Daoy (cell line): ENCODE measurements at places on chromosomes 5 and 9. TPM values are rescaled to one million over a fixed set of nuclear protein-coding genes. Genes with fewer than 3 reads are reported as not detected.
A peak's percentile ranks its signal among the peaks of the same experiment; 100 is the strongest.

DNA sequence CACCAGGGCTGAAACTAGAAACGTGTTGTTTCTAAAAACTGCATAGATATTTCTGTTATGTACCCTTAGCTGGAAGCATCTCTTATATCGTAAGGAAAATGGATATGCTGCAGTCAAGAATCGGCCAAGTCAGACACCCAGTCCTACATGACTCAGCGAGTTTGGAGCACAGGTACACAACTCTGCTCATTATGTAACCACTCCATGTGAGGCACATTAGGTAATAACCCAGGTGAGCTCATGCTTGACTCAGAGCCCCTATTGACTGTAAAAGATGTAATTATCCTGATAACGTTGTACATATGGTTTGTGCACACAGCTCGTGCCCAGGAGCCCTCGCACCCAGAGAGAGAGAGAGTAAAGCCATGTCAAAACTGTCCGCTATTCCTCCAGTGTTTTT lies 593.7 kb upstream of the ACO1 start:
- DNase-seq, result no peak

GRCh38 chr5:84301535-84301934 lies 83.1 kb downstream of the EDIL3 start:
- DNase-seq, result peak; percentile 22

Gene IL11RA
- total RNA-seq, result 6.1 and 9.0 TPM in 2 replicates

- no peak for DNase-seq
Observed at GRCh38 chr9:88892724-88893123, 98.5 kb upstream of the S1PR3 start.

GRCh38 chr9:111107141-111107540 lies 68.9 kb upstream of the LPAR1 start:
- no peak for DNase-seq

DNA sequence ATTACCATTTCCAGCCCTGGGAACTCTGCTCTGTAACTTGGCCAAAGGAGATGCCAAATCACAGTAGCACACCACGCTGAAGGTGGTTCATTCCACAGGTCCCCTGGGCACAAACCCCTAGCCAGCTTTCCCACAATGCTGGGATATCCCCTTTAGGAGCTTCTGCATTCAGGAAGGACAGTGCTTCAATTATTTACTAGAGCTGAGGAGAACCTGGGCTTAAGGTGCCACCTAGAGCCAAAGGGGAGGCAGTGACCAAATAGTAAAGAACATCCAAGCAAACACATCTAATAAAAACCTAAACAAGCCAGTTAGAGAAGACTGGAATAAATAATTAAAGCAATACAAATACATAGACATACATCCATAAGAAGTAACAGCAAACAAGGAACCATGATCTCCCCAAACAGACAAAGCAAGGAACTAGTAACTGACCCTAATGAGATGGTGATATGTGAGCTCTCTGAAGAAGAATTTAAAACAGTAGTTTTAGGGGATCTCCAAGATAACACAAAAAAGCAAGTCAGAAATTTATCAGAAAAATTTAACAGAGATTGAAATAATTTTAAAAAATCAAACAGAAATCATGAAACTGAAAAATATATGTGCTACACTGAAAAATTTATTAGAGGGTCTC lies 14.6 kb downstream of the KIF4B start:
- DNase-seq, result no peak

GRCh38 chr9:129938291-129938979 lies 103.2 kb downstream of the USP20 start:
- no peak for DNase-seq

- DNase-seq, result no peak
Observed at GRCh38 chr9:18526685-18527084, 52.7 kb downstream of the ADAMTSL1 start.

DNA sequence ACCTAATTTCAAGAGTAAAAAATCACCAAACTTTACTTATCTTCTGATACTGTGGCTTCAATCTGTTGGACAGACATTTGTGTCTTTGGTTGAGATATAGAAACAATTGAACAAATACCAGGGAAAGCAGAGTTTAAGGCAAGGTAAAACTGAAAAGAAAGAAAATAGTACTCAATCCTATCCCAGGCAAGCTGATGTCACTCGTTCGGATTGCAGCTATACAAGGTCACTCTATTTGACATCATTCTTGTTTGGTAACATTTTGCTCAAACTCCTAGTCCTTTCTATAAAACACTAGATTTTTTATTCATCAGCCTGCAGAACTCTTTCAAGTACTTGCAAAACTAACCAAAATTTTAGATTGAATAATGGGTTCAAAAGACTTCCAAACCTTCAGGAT lies 91.9 kb upstream of the ANKRD55 start:
- DNase-seq, result no peak

- DNase-seq, result no peak
Observed at GRCh38 chr9:121638399-121638798, 13.0 kb upstream of the DAB2IP start.

- DNase-seq, result peak; percentile 79
Observed at GRCh38 chr9:107739601-107740082, 250.1 kb upstream of the KLF4 start.

GRCh38 chr5:135032999-135033861 lies 798 bp downstream of the PITX1 start:
- peak; percentile 65 for DNase-seq

Gene NME5
- total RNA-seq, result 0.29 TPM in 1 of 2 replicates, not detected in the other

Gene FST
- total RNA-seq, result 0.91 and 1.7 TPM in 2 replicates

- DNase-seq, result no peak
Observed at GRCh38 chr9:21806644-21807043, 4.2 kb downstream of the MTAP start.

Gene C9orf50
- total RNA-seq, result not detected in 2 replicates

GRCh38 chr9:92590377-92590776 lies 54.6 kb upstream of the ECM2 start:
- no peak for DNase-seq

Gene PIP5KL1
- 0.18 and 0.51 TPM in 2 replicates for total RNA-seq

DNA sequence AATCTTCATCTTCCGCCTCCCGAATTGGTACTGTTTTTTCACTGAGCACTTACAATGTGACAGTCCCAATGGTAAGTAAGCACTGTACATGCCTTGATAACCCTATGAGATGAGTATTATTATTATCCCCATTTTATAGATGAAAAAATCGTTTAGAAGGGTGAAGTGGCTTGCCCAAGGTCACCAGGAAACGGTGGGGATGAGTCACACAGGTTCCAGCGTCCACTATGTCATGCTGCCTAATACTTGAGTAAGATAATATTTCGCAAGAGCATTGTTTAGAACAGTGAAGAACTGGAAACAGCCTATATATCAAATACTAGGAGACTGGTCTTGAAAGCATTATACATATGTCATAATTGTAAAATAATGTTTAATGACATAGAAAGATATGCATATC lies 12.9 kb downstream of the HAND1 start:
- no peak for DNase-seq

Gene FPGS
- 117 and 120 TPM in 2 replicates for total RNA-seq

DNA sequence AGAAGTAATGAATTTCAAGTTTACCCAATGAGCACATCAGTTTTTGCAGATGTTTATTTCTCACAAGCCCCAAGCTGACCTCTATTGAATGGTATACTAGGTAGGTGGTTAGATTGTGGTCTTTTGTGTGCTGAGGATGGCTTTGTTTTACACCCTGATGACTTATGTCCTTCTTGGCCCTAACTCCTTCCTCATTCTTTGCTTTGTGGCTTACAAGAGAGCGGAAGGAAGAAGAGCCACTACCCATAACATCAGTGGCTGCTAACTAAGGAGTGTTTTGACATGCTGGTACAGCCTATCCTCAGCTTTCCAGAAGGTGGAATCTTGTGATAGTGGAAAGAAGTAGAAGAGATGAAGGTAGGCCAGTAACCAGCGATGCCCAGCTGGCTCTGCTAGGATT lies 85.7 kb upstream of the NTRK2 start:
- DNase-seq, result peak; percentile 14

DNA sequence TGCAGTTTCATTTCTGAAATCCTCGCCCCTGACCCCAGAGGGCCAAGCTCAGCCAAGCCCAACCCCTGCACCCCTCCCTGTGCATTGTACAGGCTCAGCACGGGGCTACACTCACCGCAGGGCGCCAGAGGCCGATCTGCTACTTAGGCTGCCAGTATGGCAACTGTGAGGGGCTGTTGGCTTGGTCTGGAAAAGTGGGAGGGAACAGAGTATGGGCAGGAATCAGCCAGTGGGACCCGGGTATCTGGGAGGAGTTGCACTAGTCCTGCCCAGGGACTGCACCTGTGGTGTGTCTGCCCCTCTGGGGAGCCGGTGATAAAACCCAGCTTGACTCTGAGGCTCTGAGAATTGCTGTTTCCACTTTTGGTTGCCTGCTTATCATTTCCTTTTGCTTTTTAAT lies 167.4 kb upstream of the KIF2A start:
- DNase-seq, result no peak

Gene ADAMTS6
- total RNA-seq, result 14.2 and 20.8 TPM in 2 replicates

DNA sequence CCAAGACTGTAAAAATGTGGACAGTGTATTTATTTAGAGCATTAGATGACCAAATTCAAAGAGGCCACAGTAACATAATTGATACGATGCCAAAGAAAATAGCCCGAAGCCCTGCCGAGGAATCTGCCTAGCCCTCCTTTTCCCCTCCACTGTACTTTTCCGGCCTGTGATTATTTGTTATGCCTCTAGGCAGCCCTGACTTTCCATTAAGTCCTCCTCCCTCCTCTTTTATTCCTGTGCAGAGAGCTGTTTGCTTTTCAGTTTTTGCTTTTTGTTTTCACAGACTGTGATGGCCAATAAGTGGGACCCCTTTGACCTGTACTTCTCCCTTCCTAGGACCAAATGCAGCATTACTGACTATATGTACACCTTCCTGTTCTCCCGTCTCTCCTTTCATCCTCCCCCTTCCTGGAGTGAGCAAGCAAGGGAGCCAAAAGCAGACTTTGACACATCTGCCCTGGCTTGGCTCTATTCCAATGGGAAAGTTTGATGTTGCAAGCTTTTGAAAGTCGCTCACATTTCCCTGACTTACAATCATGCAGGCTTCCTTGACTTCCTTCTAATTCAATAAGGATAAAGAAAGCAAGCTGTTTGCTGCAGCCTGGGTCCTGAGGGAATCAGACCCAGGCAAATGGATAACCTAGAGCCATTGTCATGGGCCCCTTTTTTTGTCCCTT lies 76.1 kb downstream of the NREP start:
- DNase-seq, result peak; percentile 95

DNA sequence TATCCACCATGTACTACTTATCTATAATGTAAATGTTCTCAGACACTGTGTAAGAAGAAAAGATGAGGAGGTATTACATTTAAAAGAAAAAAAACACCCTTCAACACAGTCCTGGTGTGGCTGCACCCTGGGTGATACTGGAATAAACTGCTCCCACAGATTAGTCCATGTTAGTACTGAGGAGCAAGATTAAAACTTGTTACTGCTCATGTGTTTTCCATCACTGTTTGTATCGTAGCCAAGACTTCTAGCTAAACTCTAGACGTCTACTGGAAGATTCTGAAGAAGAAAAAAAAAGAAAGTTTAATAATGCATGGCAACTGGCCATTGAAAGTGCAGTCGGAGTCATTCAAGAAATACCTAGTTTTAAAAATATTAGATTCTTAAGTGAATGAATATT lies at the start of gene ASPN:
ASPN (minus strand) TSS at position 178 of the 400 bp plus-strand sequence.
- DNase-seq, result no peak

- DNase-seq, result no peak
Observed at GRCh38 chr9:133423216-133423615, 1.0 kb downstream of the ADAMTS13 start.

GRCh38 chr5:124773315-124774311 lies 27.2 kb upstream of the ZNF608 start:
- DNase-seq, result no peak

GRCh38 chr5:83331842-83332241 lies 139.7 kb upstream of the VCAN start:
- peak; percentile 13 for DNase-seq

GRCh38 chr5:19261879-19262278 lies 726.1 kb downstream of the CDH18 start:
- no peak for DNase-seq

Gene IER5L
- total RNA-seq, result not detected in 2 replicates

Gene GABRA1
- 1.9 and 9.7 TPM in 2 replicates for total RNA-seq

Gene SPATA31C1
- not detected in 2 replicates for total RNA-seq

Gene SLC36A2
- not detected in 2 replicates for total RNA-seq

Gene QRFP
- total RNA-seq, result not detected in 2 replicates

Gene ANKRD20A1
- 0.15 and 1.3 TPM in 2 replicates for total RNA-seq

- DNase-seq, result no peak
Observed at GRCh38 chr9:26745111-26745510, 147.5 kb downstream of the CAAP1 start.

DNA sequence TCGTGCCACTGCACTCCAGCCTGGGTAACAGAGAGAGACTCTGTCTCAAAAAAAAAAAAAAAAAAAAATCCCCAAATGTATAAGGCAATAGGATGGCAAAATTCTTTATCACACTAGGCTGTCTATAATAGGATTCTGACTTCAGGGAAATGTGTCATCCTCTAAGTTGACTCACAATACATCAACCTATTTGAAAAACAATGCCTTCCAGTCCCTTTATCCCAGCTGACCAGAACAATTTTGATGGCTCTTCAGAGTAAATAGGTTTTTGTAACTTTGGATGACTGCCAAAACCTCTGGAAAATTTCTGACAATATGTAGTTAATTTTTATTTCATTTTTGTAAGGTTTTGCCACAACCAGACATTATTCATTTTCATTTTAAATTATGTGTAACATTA lies 184.1 kb downstream of the CCDC192 start:
- DNase-seq, result no peak

DNA sequence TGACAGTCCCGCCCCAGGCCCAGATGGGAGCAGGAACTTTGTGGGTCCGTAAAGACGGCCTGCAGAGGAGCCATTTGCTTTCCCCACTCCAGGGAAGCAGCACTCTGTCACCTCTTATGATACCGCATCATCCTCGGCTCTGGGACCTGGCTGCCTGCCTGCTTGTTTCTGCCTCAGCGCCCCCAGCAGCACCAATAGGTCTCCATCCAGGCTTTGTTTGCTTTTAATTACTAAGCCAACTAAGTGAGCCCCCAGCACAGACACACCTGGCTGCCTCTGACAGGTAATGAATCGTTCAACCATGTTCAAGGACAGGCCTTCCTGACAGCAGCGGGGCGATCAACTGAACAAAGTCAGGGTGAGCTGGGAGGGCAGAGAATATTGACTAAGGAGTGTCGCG lies 141.4 kb downstream of the C5orf15 start:
- DNase-seq, result no peak

- no peak for DNase-seq
Observed at GRCh38 chr5:6176102-6176693, 202.1 kb downstream of the MED10 start.
